ENCODE measurements at places on chromosomes 16 and 17.
A peak's percentile ranks its signal among the peaks of the same experiment; 100 is the strongest.

DNA sequence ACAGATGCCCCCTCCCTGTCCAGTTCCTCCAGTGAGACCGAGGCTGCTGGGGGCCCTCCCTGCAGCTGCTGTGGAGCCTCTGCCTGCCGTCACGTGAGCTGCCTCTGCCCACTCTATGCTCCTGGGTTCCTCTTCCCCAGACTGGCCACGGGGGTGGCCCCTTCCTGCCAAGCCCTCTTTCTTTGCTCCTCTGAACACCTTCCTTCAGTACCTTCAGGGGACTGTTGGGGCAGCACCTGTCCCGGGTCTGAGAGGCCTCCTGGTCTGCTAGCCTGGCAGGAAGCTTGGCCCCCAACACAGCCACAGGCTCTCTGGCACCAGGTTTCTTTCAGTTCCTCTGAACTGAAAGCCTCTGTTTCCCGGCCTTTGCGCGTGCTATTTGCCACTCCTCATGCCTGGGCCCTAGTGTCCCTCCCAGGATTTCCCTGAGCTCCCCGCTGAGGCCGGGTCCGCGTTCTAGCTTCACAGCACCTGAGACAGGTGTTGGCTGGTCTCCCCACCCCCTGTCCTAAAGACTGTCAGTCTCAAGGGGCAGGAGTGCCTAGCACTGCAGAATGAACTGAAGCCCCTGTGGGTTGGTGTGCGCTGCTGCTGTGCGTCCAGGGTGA is 6.6 kb upstream of the ATP6V0C start:
- no peak for DNase-seq

DNA sequence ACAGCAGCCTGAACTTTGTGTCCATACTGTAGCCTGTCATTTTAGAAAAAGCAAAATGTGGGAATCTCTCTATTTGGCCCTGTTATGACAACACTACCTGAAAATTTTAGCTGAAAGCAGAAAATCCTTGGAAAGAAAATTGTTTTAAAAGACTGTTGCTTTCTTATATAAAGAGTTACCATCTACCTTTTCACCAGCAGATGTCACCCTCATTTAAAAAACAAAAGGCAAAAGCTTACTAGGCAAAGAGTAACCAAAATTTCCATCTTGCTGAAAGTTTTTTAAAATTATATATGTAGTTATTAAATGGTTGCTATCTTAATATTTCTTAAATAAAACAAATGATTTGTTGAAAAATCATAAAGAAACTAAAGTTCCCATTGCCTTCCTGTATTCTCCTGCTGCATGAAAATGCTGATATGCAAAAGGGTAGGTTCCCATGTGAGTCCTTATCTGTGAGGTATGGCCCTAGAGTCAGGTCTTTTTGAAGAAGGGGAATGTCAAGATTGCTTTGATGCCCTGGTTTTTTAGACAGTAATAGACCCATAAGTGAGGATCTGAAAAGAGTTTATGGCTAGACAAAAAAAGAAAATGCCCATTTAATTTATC is 61.0 kb downstream of the TNRC6C start:
- peak; percentile 32 for DNase-seq

GRCh38 chr16:76490036-76490639 is 212.9 kb downstream of the CNTNAP4 start:
- no peak for DNase-seq

GRCh38 chr17:79946352-79947231 is 89.1 kb downstream of the TBC1D16 start:
- DNase-seq: no peak
